Esophagus squamous epithelium (tissue), 5 donors: ENCODE measurements at places on chromosomes 2 and 18. TPM values are rescaled to one million over a fixed set of nuclear protein-coding genes. Genes with fewer than 3 reads are reported as not detected.

- DNase-seq: no peak
Observed at GRCh38 chr2:158967114-158967730, 1.2 kb upstream of the TANC1 start.

DNA sequence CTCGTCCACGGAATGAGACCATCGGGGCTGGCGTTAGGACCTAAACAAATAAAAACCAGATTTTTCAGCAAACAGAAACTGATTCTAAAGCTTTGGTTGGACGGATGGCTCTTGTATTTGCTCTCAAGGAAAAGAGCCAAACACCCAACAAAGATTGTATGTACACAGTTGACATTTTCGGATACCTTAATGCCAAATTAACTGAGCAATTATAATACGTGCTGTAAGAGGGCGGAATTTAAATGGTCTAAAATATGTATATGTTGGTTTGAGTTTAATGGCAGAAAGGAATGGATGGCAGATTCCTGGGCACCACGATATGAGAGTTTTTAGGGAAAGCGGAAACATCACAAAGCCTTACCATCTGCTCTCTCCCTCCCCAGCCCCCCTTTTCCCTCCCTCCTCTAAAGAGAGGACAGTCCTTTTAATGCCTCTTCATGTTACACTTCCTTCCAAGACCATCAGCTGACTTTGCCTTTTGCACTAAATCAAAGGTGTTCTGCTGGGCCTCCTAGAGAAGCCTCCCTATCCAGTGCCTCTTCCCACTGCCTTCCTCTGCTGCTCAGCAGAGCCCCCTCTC, 33.3 kb downstream of the STAT1 start:
- no peak for DNase-seq

The DYSF gene
- total RNA-seq: 3.0 TPM

- no peak for DNase-seq
Observed at GRCh38 chr18:25058521-25058920, 293.4 kb downstream of the ZNF521 start.

DNA sequence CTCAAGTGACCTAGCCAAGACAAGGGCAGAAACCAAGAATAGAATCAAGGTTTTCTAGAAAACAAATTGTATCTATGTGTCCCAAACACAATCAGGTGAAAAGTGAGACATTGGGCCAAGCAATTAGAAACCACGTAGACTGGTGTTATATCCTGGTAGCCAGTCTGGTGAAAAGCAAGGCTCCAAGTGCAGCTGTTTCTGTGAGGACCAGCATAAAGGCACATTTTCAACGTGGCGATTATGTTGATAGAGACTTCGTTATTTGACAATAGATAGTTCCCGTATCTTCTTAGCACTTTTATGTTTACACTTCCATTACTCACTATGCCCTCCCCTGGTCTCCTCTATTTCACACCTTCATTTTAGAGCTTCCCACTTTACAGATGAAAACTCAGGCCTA, 103.2 kb upstream of the ZFP36L2 start:
- DNase-seq: no peak

- DNase-seq: no peak
Observed at GRCh38 chr2:28678944-28679343, 72.7 kb upstream of the PPP1CB start.
